ENCODE measurements at places on chromosomes 5 and 9. TPM values are rescaled to one million over a fixed set of nuclear protein-coding genes. Genes with fewer than 3 reads are reported as not detected.

The DDX46 gene
- 19.4 TPM for polyA plus RNA-seq

GRCh38 chr5:56059854-56060253, 65.1 kb upstream of the IL6ST start:
- DNase-seq, result no peak
- H3K36me3 ChIP-seq, result no peaks in the 10 kb centered on the region
- H3K4me3 ChIP-seq, result no peak overlapping the region
- H3K27ac ChIP-seq, result no peak overlapping the region
- H3K27me3 ChIP-seq, result no peaks in the 10 kb centered on the region
- H3K4me1 ChIP-seq, result peaks cover 44% of the 10 kb centered on the region

GRCh38 chr9:131735238-131736128, 4.4 kb downstream of the RAPGEF1 start:
- H3K4me3 ChIP-seq, result no peak overlapping the region
- DNase-seq, result peak; percentile 96
- H3K27ac ChIP-seq, result peak overlapping the region; percentile 76
- H3K27me3 ChIP-seq, result no peaks in the 10 kb centered on the region
- no peaks in the 10 kb centered on the region for H3K36me3 ChIP-seq

The SLC46A2 gene
- 0.30 TPM for polyA plus RNA-seq

GRCh38 chr9:99128133-99128406, 23.2 kb downstream of the TGFBR1 start:
- no peak for DNase-seq
- H3K36me3 ChIP-seq, result no peaks in the 10 kb centered on the region
- peaks cover 2% of the 10 kb centered on the region for H3K4me1 ChIP-seq
- no peak overlapping the region for H3K4me3 ChIP-seq
- H3K27me3 ChIP-seq, result no peaks in the 10 kb centered on the region

- H3K4me1 ChIP-seq, result no peaks in the 10 kb centered on the region
- DNase-seq, result no peak
- H3K27ac ChIP-seq, result no peak overlapping the region
- peaks cover 65% of the 10 kb centered on the region for H3K36me3 ChIP-seq
Measured at GRCh38 chr9:128521956-128522355, 17.4 kb downstream of the GLE1 start.

DNA sequence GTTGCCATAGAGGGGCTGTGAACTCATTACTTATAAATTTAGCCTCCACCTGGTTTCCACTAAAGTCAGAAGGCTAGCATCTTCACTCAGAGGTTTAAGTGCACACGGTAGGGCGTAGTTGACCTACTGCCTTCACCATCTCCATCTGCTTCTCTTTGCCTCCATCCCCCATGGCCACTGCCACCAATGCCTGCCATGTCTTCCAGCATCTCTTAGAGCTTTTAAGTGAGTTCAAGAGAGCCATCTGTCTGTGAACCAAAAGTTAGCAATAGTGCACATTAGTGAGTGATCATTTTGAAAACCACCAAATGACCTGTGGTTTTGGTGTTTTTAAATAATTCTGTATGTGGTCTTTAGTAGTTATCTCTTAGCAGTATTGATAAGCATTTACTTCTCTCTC, 102.0 kb downstream of the DMRTA1 start:
- H3K36me3 ChIP-seq, result no peaks in the 10 kb centered on the region
- no peaks in the 10 kb centered on the region for H3K27me3 ChIP-seq
- H3K27ac ChIP-seq, result no peak overlapping the region
- no peak overlapping the region for H3K4me3 ChIP-seq
- no peaks in the 10 kb centered on the region for H3K4me1 ChIP-seq

DNA sequence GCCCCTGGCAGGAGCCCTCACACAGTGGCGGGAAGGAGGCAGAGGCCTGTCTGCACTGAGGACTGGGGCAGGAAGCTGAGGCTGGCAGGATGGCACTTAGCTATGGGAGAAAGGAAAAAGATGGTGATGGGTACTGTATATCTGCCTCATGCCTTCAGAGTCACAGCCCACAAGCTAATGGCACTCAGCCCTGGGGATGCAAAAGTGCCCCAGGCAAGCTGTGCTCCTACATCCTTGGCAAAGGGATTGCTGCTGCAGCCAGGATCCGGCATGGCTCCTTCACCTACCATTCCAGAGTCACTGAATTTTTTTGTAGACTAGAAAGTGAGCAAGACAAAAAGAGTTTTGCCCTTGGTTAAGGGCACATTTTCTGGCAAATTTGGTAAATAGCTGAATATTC, 8.7 kb downstream of the ACSL6 start:
- H3K4me1 ChIP-seq, result peaks cover 34% of the 10 kb centered on the region
- H3K27ac ChIP-seq, result no peak overlapping the region
- H3K27me3 ChIP-seq, result no peaks in the 10 kb centered on the region
- DNase-seq, result no peak
- no peak overlapping the region for H3K4me3 ChIP-seq
- H3K36me3 ChIP-seq, result no peaks in the 10 kb centered on the region

The FGF10 gene
- 1.4 TPM for polyA plus RNA-seq

DNA sequence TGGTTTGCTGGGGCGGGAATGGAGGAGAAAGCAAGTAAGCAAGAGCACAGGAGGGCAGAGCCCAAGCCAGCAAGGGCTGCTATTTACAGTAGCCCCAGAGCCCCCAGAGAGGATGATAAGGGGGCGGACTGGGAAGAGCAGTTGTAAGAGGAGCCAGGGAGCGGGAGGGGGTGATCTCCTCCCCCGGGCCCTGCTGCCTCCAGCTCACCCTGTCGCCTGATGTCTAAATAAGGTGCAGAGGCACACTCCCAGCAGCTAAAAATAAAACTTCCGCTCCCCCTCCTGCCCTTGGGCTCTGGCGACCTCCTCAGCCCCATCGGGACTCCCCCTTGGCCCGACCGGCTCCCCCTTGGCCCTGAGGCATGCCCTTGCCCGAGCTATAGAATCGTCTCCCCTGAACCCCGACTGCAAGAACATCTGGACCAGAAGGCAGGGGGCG, 14.4 kb upstream of the CCDC69 start:
- H3K4me3 ChIP-seq, result no peak overlapping the region
- no peak for DNase-seq
- no peaks in the 10 kb centered on the region for H3K36me3 ChIP-seq
- no peak overlapping the region for H3K27ac ChIP-seq

DNA sequence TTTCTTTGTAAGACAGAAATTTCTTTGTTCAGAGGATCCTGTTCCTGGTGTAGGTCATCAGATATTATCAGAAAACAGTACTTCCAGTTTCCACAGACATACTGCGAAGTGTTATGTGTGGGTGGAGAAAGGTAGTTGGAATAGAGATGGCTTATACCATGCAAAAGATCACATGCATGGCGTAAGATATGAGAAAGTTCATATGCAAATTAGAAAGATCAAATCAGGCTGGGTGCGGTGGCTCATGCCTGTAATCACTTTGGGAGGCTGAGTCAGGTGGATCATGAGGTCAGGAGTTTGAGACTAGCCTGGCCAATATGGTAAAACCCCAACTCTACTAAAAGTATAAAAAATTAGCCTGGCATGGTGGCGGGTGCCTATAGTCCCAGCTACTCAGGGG, 65.2 kb upstream of the GLIS3 start:
- no peaks in the 10 kb centered on the region for H3K27me3 ChIP-seq
- no peak for DNase-seq
- H3K36me3 ChIP-seq, result no peaks in the 10 kb centered on the region
- no peak overlapping the region for H3K4me3 ChIP-seq

The SARDH gene
- polyA plus RNA-seq, result not detected

DNA sequence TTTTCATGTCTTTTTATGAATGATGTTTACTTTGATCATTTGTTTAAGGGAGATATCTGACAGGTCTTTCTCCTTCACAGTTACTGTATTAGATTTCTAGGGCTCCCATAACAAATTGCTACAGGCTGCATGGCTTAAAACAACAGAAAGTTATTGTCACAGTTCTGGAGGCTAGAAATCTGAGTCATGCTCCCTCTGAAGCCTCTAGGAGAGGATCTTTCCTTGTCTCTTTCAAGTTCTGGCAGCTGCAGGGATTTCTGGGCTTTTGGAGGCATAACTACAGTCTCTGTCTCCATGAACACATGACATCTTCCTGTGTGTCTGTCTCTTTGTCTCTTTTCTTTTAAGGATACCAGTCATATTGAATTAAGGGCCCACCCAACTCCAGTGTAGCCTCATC, 557.3 kb upstream of the SEMA6A start:
- H3K4me3 ChIP-seq, result no peak overlapping the region
- no peaks in the 10 kb centered on the region for H3K36me3 ChIP-seq
- DNase-seq, result no peak
- no peak overlapping the region for H3K27ac ChIP-seq
- no peaks in the 10 kb centered on the region for H3K4me1 ChIP-seq
- no peaks in the 10 kb centered on the region for H3K27me3 ChIP-seq

The PCDHGB6 gene
- polyA plus RNA-seq, result not detected

The DND1 gene
- polyA plus RNA-seq, result 1.4 TPM

All from small intestine (tissue), 16 donors.